ENCODE measurements at places on chromosomes 5 and 9. TPM values are rescaled to one million over a fixed set of nuclear protein-coding genes. Genes with fewer than 3 reads are reported as not detected.

MRPS30 gene
- total RNA-seq = 61.0 TPM

FOXD4L6 gene
- 0.07 TPM for total RNA-seq

NEUROG1 gene
- not detected for total RNA-seq

COL15A1 gene
- not detected for total RNA-seq

CD74 gene
- 0.07 TPM for total RNA-seq

GRCh38 chr5:175640106-175640775, 17.6 kb upstream of the HRH2 start:
- DNase-seq = no peak

DNA sequence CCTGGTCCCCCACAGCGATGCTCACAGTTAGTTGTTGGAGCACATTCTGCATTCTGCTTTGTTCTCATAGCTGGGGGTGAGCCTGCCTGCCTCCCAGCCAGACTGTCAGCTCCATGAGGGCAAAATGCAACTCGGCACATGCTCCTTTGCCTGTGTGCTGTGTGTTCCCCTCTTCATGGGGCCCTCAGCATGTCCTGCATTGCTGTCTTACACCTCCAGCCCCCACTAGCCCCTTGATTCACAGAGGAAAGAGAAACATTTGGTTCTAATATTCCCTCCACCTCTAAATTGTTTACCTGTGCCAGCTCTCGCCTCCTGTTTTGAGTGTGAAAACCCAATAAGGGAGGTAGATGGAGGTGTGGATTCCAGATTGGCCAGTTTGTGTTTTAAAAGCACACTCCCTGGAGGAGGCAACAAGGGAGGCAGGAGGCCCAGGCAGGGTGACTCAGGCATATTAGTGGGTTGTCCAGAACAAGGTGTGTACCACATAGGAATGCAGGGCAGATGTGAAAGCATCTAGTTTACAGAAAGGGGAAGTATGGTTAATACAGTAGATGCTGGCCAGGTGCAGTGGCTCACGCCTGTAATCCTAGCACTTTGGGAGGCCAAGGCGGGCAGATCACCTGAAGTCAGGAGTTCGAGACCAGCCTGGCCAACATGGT, 224.6 kb downstream of the AGTPBP1 start:
- no peak for DNase-seq

DNA sequence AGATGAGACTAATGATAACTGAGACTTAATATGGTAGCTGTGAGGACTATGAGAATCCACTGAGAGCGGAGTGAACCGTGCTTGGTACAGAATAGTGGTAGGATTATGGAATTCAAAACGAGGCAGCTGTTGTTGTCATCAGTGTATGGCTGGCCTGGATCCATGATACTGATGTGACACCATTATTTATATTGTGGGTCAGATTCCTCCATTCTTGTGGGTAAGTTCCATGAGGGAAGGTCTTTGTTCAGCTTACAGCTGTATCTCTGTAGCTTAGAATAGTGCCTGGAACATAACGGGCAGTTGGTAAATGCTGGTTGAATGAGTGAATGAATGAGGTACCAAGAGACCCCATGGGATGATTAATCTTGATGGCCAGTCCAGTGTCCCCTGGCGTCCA, 61.8 kb downstream of the ACER2 start:
- DNase-seq = no peak

DNA sequence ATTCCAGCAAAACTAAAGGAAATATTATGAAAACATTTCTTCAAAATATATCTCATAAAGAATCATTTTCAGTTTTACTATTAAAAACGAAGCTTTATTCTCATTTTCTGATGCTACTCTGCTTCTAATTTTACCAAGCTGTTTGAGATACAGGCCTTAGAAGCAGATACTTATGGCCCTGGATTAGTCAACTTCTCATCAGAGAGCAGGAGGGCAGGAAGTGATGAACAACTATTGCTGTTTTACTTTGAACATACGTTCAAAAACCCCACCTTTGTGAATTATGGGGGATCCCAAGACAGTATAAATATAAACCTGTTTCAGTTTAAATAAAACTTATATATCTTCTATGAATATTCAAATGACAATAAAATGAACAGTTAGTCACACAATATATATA, 16.0 kb downstream of the MPDZ start:
- no peak for DNase-seq

- DNase-seq = no peak
These were observed 52.3 kb downstream of the AMBP start for GRCh38 chr9:114025760-114026159.

DNA sequence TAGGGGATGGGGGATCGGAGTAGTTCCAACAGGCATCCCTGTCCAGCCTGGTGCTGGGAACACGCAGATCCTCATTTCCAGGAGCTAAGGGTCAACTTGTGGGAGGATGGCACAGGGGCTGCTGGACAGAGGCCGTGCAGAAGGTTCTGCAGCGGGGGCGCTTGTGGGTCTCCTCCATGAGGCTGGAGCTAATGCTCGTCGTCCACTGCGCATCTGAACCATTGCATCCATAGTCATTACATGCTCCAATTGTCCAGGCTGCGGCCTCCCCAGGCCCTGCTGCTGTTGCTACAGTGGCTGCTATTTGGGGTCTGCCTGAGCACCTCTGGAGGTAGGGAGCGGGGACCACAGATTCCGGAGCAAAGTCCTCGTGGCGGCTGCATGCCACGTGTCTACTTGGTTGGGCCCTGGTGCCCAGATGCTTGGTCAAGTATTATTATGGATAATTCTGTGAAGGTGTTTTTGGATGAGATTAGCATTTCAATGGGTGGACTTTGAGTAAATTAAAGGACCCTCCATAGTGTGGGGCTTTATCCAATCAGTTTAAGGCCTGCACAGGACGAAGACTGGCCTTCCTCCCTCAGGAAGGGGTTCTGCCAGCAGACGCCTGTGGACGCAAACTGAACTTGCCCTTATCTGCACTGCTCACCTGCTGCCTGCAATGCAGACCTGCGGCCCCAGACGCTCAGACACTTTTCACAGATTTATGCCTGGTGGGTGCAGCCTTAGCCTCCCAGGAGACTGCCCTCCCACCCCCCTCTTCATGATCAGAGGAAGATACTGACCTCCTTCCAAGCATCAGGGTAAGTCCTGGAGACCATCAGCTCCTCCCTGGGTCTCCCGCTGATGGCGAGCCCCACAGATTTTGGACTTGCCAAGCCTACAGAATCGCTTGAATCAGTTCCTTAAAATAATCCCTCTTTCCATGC, 127.5 kb upstream of the IRX4 start:
- DNase-seq = no peak

DNA sequence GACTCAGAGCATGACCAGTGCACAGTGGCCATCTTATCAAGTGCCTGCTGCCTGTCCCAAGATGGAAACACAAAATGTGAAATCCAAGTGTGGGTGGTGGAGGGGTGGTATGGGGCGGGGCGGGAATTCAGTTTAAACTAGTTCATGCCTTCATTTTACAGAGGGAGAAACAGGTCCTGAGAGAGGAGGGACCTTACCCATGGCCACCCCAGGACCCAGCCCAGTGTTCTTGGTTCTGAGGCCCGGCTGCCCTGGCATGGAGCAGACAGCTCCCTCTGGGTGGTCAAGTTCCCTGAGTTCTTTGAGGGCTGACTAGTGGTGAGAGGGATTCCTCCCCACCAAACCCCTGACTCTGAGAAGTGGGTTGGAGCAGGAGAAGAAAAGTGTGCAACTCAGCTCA, 20.8 kb downstream of the KCNIP1 start:
- DNase-seq = no peak

GRCh38 chr9:1941989-1942388, 73.2 kb upstream of the SMARCA2 start:
- DNase-seq = no peak
